ENCODE measurements at places on chromosomes 2 and 18.

DNA sequence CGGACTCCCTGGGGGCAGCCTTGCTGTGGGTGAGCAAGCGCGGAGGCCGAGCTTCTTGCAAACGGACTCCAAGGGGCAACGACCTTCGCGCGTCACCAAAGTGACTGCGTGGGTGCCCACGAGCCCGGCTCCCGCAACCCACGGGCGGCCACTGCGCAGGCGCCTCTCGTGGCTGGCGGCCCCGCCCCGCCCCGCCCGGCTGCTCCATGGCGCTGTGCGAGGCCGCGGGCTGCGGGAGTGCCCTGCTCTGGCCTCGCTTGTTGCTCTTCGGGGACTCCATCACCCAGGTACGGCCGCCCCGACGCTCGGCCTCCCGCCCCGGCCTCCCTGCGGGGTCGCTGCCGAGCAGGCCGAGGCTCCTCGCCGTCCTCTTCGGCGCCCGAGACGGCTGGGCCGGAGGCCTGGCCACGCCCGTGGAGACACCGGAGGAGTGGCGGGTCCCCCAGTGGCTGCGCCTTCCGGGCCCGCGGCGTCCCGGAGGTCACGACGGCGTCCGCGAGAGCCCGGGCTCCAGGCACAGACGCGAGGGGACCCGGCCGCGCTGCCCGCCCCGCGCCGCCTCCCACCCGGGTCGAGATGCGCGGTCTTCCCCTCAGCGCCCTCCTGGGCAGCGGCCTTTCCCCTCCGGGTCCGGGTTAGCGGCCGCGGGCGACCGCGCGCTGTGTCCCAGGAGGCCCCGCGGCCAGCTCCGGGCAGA, at the start of gene IAH1:
IAH1 (plus strand) TSS at position 191 of the 697 bp plus-strand sequence; CDS start at position 207, 16 bp downstream.
- no peak for DNase-seq

DNA sequence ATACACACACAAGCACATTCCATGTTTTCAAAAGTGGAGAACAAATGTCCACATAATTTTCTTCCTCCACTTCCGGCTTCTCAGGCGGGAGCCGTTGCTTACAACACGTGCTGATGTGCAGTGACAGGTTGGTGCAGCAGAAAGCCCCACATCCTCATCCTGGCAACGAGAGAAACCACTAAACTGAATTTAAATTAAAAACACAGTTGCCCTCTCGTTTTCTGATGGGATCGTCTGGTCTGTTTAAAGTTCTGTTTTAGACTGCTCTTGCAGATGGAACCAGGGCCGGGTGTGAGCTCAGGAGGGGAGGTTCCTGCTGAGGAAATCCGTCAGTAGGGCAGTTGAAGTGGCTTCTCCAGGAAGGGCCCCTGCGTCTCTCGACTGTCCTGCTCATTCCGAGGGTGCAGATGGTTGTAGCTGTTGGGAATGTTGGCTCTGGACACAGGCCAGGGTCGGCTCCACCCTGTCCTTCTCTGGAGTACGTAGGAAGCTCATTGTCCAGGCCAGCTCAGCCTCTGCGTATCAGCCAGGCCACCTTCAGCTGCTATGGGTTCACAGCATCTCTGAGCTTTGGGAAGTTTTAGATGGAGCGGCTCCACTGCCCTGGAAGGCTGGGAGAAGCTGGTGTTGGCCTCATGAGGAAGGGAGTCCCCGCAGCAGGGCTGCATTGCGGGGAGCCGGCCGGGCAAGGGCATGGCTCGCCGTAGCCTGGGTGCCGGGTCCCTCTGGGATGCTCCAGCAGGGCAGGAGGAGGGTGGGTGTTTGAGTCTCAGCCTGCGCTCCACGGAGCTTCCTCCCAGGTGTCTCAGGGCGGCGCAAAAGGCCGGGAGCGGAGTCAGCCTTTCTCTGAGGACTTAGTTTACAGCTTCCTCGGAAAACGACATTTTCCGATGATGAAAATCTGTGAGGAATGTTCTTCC, 58.3 kb downstream of the NFATC1 start:
- no peak for DNase-seq

DNA sequence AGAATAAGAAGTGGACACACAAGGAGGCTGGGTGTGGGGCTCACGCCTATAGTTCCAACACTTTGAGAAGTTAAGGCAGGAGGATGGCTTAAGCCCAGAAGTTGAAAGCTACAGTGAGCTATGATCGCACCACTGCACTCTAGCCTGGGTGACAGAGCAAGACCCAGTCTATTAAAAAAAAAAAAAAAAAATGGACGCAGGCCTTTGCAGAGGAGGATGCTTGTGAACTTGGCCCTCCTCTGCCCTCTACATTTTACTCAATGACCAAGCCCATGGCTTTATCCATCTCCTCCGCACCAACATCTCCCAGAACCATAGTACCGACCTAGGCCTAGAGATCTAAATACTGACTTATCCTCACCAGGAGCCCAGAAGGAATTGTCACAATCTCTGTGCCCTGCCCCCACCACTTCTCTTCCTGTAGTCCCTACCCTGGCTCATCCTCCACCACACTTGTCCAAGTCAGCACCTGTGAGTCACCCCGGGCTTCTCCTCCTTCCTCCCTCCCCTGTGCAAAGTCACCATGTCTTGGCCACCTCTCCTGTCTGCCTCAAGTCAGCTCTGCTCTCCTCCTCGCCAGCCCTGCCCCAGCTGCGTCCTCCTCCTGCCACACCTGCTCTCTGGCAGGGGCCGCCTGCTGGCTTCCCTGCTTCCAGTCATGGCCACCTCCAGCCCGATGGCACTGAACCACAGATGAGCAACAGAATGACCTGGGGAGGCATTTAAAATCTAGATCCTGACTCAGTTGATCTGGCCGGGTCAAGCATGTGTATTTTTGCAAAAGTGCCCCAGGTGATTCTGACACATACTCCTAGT, 35.8 kb upstream of the ASPRV1 start:
- no peak for DNase-seq

- DNase-seq, result no peak
Observed at GRCh38 chr2:133426791-133427190, 141.5 kb downstream of the NCKAP5 start.

DNA sequence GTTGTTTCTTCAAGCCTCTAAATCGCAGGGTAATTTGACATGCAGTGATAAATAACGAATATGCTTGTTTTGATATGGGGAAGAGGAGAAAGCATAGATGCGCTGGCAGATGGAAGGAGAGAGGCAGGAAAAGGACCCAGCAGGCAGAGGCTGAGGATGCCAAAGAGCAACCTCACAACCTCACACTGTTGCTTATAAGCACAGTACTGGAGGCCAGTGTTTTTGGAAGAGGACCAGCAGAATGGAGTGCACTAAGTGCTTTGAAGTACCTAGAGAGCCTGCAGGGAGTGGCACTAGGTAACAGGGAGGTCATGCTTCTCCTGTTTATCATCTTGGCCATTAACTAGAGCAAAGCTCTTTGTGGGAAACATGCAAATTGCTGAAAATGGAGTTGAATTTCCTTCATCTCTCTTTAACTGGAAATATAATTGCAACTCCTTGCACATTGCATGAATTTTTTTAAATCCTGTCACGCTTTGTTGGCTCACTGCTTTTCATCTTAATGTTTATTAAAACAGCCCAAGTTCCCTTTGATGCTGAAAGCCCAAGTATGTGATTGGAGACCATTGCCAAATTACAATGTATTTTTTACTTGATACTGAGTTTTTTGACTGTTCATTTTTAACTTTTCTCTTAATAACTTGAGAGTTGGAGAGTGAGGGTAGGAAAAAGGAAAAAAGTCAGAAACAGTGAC, 236.4 kb downstream of the LRRTM1 start:
- DNase-seq, result no peak

DNA sequence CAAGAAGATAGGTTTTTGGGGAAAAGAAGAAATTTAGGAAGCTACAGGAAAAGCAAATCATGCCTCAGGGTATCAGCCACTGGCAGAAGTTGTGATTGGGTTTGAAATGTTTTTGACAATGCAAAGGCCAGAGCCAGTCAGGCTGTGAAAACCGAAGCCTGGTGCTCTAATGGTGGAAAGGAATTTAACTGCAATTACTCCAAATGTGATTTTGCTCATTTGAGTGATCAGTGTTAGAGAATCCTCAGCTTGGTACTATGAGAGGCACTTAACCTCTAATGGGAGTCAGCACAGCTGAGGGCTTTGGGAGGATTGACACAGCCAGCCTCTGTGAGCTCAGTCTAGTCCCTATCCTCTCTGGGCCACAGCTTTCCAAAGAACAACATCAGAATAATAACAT, 176.5 kb downstream of the LRRTM1 start:
- no peak for DNase-seq

GRCh38 chr2:43368483-43369385, 142.3 kb upstream of the ZFP36L2 start:
- DNase-seq, result no peak
